Kidney epithelial cell (primary cell): ENCODE measurements at places on chromosomes 5 and 9. TPM values are rescaled to one million over a fixed set of nuclear protein-coding genes. Genes with fewer than 3 reads are reported as not detected.

PAX5 gene
- not detected in 2 replicates for total RNA-seq

TAF11L9 gene
- not detected in 2 replicates for total RNA-seq

DNA sequence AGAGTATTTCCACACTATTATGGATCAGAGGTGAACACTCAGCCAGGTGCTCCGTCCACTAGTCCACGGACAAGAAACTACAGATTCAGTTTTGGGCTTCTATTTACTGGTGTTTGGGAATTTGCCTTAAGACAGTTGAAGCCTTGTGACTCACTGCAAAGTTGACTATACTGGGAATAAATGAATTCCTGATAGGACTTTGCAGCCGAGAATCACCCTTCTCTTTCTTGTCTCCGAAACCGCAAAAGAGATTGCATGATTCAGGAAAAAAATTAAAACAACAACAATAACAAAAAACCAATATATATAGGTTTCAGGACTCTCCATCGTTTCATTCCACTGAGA, 716 bp downstream of the TMEM171 start:
- DNase-seq, result no peak

DNA sequence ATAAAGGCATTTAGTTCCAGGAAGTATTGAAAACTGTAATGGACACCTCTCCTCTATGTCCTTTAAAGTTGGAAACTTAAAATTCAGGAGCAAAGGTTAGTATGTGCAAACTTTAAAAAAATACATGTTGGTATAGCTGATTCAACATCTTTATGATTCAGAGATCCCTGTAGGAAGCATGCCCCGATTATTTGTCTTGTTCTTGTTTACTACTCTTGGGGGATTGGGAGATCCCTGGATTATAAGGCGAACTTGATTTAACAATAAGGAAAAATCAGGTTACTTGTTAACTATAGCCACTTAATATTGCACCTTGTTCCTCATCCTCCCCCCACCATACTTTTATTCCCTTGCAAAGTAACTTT, 1.7 kb downstream of the F2RL1 start:
- no peak for DNase-seq

DNA sequence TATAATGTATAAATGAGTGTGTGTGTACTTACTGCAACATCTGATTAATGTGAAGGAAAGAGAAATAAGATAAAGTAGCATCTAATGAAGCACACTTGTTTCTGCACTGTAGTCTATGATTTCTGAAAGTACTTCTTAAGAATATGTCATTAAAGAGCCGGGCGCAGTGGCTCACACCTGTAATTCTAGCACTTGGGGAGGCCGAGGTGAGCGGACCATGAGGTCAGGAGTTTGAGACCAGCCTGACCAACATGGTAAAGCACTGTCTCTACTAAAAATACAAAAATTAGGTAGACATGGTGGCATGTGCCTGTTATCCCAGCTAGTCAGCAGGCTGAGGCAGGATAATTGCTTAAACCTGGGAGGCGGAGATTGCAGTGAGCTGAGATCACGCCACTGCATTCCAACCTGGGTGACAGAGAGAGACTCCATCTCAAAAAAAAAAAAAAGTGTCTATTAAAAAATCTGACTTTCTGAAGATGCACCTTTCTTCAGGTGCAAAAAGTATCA, 556.9 kb downstream of the PTPRD start:
- no peak for DNase-seq

DNA sequence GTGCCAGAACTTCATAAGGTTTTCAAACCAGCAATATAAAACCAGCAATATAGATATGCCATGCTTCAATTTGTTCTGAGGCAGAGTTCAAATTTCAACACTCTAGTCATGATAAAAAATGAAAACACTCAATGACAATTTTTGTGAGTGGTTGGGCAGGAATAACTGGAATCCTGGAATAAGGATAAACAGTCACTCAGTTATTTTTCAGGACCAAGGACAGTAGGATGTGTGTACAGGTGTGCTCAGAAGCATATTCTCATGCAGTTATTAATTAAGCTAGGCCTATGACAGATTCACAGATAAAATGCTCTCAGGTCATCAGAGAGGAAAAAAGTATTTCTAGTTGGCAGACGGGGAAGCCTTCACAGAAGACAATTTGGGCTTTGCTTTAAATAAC, 117.3 kb upstream of the PPP2R2B start:
- no peak for DNase-seq

DNA sequence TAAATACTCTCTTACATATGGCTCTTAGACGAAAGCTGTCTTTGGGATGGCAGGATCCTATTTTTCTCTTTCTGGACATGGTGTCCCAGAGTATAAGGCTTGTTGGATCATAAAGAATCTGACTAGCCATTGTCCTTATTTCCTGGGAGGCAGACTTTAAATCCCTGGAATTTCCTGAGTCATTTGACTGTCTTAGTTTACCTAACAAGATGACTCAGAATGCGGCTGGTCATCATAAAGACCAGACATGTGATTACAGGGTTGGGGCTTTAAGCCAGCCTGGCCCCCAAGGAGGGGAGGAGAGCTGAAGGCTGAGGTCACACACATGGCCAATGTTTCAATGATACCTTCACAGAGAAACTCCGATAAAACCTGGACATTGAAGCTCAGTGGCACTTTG, 37.2 kb downstream of the FAM240B start:
- DNase-seq, result peak; percentile 95

DNA sequence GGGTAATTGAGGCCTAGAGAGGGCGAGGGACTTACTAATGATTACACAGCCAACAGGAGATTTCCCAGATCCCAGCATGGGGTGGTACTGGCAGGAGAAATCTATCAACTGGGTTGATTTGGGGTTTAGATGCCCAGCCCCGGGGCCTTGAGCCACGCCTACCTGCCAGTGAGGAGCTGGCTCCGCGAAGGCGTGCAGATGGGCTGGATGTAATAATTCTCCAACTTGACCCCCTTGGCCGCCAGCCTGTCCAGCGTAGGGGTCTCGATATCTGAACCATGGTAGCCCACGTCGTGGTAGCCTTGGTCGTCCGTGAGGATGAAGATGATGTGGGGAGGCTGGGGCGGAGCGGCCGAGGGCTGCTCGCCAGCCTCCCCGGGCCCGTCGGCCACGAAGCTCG, 804 bp downstream of the ARSI start:
- DNase-seq, result no peak

- no peak for DNase-seq
Measured at GRCh38 chr5:172574871-172575223, 66.2 kb upstream of the NEURL1B start.

DNA sequence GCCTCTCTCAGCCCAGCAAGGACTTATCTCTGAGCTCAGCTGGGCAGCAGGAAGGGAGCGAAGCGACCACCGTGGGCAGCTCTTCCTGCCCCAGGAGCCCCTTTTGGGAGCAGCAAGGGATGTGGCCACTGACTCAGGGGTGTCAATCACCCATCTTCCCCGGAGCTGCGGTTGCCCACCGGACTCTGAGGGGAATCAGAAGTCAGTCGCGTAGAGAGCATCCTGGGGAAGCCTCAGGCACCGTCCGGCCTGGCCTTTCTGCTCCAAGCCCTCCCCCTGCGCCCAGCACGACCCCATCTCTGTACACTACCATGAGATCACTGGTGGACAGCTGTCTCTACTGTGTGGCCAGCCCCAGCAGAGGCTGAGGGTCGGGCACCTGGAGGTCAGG, 24.6 kb downstream of the GFI1B start:
- no peak for DNase-seq

DNA sequence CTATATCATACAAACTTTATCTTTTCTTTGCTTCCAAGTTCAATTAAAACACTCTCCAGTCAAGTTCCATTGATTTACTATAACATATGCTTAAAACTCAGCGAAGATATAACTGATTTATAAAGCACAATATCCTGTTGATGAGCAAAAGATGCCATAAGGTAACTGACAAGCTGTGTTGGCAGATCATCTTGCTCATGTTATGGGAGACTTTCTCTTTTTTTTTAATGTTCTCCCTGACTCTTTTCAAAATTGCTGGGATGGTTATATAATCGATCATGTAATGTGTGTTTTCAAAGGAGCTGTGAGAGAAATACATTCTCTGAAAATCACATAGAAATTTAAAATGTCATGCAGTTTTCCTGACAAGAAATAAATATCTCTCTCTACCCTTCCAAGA, 293.5 kb downstream of the MED10 start:
- no peak for DNase-seq

DNA sequence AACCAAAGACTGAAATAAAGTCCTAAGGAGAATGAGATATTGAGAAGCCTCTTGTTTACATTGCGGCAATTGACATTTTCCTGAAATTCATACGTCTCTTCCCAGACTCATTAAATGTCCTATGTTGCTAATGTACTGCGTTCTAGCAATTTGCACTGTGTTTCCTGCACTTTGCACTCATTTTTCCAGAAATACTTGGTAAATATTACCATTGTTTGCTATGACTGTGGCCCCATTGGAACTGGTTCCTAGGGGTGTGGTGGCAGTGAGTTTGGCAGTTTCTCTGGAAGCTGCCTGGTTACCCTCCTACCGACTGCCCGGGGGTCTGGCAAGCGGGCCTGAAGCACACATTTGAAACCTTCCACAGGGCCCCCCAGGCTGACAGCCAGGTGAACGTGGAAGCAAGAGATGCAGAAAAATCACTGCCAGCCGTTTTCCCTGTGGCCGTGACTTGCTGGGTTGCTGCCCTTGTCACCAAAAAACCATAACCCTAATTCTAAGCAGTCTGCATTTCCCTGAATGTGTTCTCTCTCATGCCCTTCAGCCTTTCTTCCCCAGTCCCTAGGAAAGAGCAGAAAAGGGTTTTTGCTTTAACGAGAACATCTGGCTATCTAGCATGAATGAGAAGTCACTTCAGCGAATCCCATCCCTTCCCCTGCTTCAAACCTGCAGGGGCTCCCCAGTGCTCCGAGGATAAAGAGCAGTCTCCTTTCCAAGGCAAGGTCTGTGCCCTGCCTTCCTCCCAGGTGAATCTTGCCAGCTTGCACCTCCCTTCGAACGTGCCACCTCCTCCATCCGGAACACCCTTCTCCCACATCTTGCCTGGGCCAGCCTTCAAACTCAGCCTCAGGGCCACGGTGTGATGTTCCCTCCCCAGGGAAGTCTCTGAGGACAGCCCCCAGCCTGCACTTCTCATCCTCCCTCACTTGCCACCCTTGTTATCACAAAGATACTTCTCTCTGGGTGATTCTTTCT, 84.2 kb downstream of the AK8 start:
- DNase-seq, result no peak

- no peak for DNase-seq
Measured at GRCh38 chr5:8213701-8214240, 344.8 kb downstream of the MTRR start.

GRCh38 chr5:16313761-16314160, 134.2 kb upstream of the MARCHF11 start:
- DNase-seq, result no peak

DNA sequence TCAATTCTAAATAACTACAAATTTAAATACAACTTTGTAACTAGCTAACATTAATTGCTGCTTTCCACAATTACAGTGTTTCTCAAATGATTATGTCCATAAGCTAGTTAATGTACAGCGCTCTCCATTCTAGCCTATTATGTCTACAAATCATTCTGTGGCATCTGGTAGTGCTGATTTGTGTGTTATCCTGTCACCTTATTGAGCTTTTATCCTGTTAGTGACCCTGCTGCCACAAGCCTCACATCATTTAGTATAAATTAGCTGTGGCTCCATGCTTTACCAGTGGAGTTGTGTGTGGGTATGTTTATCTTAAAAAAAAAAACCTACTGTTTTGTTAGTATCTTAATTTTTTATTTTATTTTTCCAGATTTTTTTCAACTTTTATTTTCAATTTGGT, 112.6 kb upstream of the PJA2 start:
- DNase-seq, result no peak

- DNase-seq, result peak; percentile 25
Measured at GRCh38 chr5:37889612-37890317, 49.9 kb upstream of the GDNF start.

GRCh38 chr5:180371949-180372348, 18.8 kb upstream of the GFPT2 start:
- DNase-seq, result no peak
